ENCODE measurements at places on chromosomes 3 and 15.

- no peak for DNase-seq
These were observed 123.6 kb downstream of the KLHL25 start for GRCh38 chr15:85671156-85671555.

DNA sequence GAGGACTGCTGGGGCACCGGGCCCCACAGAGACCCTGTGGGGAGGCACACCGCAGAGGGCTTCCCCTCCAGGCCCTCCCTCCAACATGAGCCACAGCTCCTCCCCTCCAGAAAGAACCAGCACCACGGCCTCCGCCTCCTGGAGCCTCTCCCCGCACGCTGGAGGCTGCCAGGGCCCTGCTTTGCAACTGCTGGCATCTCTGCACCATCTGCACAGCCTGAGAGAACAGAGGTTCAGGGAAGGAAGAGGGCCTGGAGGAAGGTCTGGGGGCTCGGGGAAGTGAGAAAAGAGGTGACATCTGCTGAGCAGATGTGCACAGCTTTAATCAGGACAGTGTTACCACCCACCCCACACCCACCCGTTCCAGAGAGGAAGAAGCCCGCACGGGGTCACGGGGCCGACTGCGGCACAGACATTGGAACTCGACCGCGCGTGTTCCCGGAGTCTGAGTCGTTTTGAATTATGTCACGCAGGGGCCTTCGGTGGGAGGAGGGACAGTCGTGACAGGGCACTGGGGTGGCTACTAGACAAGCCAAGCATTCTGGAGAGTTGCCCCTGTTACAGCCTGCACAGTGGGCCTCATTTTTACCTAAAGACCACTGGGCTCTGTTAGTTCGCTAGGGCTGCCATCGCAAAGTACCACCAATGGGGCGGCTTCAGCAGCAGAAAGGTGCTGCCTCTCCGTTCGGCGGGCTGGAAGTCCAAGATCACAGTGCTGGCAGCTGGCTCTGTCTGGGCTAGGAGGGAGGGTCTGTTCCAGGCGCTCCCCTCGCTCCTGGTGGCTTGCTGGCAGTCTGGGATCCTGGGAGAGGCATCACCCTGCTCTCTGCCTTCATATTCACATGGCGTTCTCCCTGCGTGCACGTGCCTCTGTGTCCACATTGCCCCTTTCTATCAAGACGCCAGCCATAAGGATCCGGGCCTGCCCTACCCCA, 194.8 kb downstream of the XXYLT1 start:
- no peak for DNase-seq

DNA sequence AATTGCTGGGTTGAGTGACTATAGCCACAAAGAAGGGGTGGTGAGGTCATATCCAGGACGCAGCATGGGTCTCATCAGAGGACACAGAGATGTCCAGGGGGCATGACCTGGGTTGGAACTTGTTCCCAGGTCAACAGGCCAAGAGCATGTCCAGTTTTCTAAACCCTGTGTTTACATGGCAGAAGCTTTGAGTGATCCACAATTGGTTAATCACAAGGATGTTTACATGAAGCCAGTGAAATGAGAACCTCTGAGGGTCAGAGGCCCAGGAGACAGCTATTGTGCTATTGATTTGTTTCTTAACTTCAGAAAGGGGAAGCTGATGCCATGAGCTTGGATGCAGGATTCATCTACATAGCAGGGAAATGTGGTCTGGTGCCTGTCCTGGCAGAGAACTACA, 42.2 kb upstream of the TOPBP1 start:
- no peak for DNase-seq

- DNase-seq = no peak
These were observed 42.9 kb downstream of the MEGF11 start for GRCh38 chr15:66210684-66211083.

GRCh38 chr3:143970773-143971358, 757 bp upstream of the DIPK2A start:
- peak; percentile 37 for DNase-seq

DNA sequence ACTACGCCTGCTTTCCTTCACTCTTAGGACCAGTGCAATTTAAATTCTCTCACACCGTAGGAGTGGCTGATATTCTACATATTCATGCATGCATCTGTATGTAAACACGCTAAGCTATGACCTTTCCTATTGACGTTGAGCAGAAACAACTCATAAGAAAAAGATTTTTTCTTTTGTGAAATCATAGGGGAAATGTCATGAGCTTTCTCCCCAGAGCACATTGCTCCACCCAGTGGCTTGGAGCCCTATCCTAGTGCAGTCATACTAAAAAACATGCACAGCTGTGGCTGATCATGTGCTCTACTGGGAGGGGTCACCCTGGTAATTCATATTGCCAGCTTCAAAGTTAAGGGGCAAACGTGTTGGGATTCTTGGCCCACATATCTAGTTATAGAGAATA, 1.8 kb upstream of the MESD start:
- DNase-seq = no peak

GRCh38 chr3:139281096-139281495, 62.7 kb upstream of the MRPS22 start:
- DNase-seq = no peak

DNA sequence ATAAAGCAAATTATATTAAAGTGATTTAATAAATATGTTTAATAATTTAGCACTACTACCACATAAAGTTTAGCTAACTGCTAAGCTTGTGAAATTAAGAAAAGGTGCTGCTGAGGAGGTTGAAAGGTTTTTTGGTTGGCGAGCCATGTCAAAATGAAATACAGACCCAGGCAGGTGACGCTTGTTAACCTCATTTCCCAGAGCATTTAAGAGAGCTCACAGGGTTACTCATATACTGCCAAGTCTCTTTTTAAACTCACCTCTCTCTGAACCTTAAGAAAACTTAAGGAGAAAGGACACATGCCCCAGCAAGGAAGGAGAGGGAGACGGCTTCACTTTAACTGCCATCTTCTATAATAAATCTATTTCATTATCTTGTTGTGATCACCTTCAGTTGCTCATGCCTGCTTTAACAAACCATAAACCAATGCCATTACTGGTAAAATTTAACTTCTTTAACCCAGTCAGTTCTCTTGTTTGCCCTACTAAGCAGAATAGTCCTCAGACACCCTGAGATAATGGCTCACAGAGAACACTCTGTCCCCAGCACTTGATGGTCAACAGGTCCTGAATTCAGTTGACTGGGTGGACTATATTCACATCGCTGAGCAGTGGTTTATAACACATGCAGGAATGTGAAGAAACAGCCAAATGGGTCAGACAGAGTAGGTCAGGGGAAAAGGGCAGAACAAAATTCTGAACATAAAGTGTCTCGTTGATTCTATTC, 540.1 kb downstream of the UNC13C start:
- no peak for DNase-seq

- peak; percentile 8 for DNase-seq
These were observed 538.5 kb upstream of the NECTIN3 start for GRCh38 chr3:110533089-110533488.

GRCh38 chr15:62564886-62565633, 400.0 kb upstream of the C2CD4B start:
- DNase-seq = no peak

DNA sequence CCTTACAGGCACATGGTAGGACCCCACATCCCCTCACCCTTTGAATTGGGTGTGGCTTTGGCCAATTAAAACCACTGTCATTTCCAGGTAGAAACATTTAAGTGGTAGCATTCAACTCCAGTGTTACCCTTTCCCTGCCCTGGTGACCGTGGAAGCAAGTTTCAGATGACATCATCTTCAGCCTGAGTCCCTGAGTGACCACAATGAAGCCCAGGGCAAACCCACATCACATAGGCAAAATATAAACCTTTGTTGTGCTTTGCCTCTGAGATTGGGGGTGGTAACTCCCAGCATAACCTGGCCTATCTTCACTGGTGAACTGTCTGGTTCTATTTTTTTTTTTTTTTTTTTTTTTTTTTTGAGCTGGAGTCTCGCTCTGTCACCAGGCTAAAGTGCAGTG, 404.0 kb upstream of the WNT5A start:
- no peak for DNase-seq

DNA sequence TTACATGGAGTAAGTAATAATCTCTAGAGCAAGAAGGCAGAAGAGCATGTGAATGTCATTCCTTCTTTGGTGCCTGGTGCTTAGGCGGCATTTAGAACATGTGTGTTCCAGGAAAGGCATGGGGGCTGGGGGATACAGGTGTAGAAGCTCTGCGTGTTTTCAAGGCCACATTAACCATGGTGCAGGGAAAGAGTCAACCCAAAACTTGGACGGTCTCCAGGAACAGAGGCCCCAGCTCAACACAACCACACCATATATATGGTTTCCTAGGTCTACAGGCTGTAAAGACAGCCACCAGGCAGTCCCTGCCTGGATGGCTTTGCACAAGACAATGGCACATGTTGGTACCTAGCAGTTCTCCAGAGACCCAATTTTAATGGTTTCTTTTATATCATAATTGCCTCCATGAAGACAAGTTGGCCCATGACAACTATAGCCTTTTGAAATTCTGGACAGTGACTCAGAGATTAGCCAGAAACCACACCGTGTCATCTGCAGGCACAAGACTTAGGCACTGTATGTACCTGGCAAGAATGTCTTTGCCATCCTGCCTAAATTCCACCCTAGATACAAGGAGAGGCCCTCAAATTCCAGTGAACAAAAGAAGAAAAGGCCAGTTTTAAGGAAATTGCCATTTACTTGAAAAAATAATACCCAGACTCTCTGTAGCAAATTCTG, 25.0 kb upstream of the DGKG start:
- no peak for DNase-seq

DNA sequence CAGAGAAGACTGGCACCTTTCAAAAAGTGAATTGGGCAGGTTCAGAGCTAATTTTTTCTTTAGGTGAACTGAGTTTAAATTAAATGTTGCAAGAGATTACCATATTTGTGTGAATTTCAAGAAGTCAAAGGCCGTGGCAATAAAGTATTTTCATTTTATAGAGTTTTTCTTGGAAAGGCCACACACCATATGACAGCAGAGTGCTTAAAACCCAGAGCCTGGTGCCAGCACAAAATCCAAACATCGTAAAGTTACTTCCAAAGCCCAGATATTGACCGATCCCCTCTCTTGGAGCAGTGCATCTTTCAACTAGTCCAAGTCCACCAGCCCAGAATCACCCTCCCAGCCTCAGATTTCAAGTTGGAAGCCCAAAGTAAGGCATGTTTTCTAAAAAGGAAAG, 164.5 kb downstream of the VGLL4 start:
- no peak for DNase-seq

GRCh38 chr3:24622138-24622537, 127.5 kb upstream of the THRB start:
- no peak for DNase-seq

DNA sequence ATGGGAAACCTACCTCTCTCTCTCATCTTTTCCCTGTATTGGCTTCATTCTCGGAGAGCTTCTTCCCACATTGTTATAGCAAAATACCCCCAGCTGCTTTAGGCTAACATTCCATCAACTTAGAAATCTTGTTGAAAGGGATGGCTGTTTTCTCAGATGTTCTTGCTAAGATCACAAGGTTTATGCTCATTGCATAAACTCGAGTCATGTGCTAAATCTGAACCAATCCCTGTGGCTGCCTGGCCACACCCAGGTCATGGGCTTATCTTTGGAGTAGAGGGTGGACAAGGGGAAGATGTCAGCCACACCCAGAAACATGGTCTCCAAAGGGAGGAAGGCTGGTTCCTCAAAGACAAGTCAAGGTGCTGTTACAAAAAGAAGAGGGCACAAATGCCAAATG, 150.6 kb upstream of the UMPS start:
- DNase-seq = no peak

DNA sequence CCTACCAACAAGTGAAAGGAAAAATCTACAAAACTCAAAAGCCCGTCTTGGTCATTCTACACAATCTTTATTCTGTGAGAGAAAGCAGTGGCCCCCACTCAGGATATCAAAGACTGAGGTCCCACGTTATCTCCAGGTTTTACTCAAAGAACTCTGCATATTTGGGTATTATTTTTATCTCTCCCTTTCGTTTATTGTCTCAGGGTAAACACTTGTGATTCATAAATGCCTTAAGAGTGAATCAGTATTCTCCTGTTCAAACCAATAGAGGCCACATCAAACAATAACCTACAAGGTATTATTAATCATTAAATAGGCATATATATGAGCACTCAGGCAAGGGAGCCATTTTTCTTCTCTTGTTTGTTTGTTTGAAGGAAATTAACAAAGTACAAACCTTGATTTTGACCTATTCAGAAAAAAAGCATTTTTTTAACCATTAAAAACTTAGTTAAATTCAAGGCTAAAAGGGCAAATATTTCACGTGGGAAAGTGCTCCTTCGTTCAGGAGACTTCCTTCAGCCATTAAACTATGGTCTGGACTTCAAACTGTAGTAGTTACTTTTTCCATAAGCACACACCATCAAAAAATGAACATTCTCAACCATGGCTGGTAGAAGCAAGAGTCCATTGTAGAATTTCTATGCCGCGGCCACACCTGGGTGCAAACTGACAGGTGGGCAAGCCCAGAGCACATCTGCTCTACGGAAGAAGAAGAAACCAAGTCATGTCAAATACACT, 13.9 kb upstream of the HES1 start:
- DNase-seq = no peak

DNA sequence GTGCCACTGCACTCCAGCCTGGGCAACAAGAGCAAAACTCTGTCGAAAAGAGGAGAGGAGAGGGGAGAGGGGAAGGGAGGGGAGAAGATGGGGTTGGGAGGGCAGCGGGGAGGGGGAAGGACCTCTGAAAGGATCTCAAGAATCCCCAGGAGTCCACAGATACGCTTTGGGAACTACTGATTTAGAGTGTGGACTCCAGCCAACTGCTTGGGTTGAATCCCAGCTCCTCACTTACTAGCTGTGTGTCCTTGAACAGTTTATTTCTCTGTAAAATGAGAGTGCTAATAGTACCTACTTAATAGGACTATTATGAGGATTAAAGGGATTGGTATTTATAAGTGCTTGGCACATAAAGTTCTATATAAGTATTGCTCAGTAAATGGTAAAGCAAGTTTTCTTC, 45.0 kb upstream of the FAH start:
- DNase-seq = no peak

DNA sequence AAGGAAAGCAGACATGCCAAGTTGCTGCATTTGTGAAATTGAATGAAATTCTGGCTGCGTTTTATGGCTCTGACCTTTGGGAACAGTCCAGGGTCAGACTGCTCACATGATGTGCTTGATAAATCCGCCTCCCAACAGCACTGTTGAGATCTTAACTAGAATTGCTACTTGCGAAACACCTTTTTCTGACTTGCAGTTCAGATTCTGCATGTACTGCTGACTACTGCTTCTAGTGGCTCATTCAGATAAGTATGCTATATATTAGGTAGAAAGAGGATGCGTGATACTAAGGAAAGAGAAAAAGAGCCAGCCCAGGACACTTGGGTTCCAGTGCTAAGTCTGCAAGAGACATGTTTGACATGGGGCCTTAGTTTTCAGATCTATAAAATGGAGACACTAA, 129.4 kb downstream of the LPP start:
- peak; percentile 55 for DNase-seq

- no peak for DNase-seq
These were observed 137.4 kb upstream of the UMPS start for GRCh38 chr3:124592658-124593441.

GRCh38 chr3:2793987-2794386, 316.2 kb downstream of the IL5RA start:
- no peak for DNase-seq

- DNase-seq = no peak
These were observed 260.5 kb downstream of the PTPRG start for GRCh38 chr3:61821823-61822251.

- no peak for DNase-seq
These were observed 29.3 kb upstream of the MEF2A start for GRCh38 chr15:99536422-99537040.

Data from HuH-7 (cell line).